Stimulated activated effector memory CD8-positive, alpha-beta T cell treated with anti-CD3 and anti-CD28 coated beads, Interleukin-12 subunit alpha, Interleukin-12 subunit beta, amount 100 ng/mL, for 72 hours (primary cell): ENCODE measurements at places on chromosomes 3 and 15.

DNA sequence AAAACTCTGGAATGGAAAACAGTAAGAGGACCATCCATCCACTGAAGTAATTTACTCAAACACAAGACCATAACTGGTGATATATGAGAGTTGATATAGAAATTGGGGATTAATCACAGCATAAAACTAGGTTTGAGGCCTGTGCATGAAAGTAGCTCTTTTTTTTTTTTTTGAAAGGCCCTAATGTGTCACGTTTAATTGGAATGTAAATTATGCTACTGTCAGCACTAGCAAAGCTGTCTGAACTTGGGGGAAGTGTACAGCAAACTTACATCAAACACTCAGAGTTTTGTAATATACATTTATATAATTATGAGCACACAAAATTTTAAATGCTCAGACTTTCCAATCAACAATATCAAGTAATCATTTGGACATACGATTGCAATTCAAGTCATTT is 154.1 kb downstream of the GREM1 start:
- no peak for DNase-seq

- peak; percentile 10 for DNase-seq
These were observed 68.2 kb upstream of the CORO2B start for GRCh38 chr15:68510558-68510957.

GRCh38 chr3:107772016-107772415 is 249.3 kb downstream of the BBX start:
- no peak for DNase-seq

DNA sequence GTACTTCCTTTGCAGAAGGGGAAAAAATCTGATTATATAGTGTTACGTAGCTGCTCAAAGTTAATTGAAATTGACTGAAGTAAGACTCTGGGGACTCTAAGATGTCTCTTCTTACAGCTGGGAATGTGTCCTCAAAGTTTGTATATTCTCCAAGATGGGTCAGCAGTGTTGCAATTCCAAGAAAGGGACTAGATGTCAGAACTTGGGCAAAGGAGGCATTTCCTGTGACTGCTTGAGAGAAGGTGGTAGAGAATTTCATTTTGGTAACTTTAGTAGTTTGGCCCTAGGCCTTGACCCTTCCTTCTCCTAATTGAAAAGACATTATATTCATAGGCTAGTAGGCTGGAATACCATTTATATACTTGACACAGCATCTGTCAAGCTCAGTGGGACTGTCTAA is 33.9 kb downstream of the PTPRG start:
- DNase-seq, result no peak

- DNase-seq, result no peak
These were observed 282.1 kb downstream of the THSD4 start for GRCh38 chr15:71397377-71397776.

- DNase-seq, result no peak
These were observed 373.1 kb downstream of the VPS13C start for GRCh38 chr15:61687124-61687523.

- DNase-seq, result no peak
These were observed 55.7 kb downstream of the CACNA1D start for GRCh38 chr3:53550005-53550620.

GRCh38 chr3:184786280-184786941 is 25.6 kb upstream of the VPS8 start:
- DNase-seq, result no peak

GRCh38 chr15:87145696-87146095 is 1066.0 kb downstream of the AGBL1 start:
- no peak for DNase-seq

DNA sequence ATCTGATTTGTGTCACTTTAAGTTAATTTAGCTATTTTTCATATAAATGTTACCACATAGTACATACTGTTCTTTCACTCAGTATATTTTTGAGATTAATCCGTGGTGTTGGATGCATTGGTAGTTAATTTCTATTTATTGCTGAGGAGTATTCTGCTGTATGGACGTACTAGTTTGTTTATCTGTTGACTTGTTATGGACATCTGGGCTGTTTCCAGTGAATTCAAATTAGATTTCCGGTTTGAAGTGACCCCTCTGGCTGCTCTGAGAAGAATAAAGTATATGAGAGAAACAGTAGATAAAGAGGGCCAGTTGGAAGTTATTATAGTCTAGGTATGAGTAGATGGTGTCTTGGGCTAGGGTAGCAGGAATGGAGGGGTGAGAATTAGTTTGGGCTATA is 15.6 kb downstream of the KAT2B start:
- DNase-seq, result no peak
